ENCODE measurements at places on chromosomes 7 and 10.

- no peak for DNase-seq
These were observed 104.9 kb downstream of the SEC23IP start for GRCh38 chr10:119997429-119997828.

DNA sequence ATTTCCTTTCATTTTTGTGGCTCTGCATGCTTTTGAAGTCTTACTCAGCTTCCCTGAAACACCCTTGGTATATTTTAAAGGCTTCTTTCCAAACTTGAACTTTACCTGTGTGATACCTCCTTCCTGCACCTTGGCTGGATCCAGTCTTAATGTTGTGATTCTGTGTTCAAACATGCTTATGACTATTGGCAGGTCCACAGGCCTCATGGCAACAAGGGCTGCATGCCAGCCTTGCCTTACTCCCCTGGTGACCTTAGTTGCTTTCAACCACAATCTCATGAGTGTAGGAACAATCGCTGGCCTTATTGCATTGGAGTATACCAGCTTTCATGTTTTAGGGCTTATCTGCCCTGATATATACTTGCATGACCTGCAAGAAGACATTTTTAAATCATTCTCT lies 238.7 kb downstream of the KIF20B start:
- DNase-seq, result no peak

DNA sequence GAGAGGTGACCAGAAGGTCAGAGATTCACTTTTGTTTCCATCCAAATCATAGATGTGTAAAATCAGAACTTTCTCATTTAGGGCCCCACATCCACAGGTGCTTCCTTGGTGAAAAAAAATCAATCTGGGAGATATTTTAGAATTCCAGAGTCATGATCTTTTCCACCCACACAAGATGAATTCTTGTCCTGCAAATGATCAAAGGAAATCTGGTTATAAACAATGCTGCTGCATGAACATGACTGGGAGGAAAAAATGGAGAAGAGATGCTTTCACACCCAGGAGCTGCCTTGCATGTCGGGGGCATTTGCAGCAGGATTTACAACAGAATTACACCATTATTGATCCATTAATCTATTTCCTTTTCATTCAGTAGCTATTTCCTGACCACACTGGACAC lies 106.5 kb upstream of the TMEM72 start:
- DNase-seq, result no peak

GRCh38 chr7:39248041-39248691 lies 270.5 kb downstream of the POU6F2 start:
- DNase-seq, result no peak

DNA sequence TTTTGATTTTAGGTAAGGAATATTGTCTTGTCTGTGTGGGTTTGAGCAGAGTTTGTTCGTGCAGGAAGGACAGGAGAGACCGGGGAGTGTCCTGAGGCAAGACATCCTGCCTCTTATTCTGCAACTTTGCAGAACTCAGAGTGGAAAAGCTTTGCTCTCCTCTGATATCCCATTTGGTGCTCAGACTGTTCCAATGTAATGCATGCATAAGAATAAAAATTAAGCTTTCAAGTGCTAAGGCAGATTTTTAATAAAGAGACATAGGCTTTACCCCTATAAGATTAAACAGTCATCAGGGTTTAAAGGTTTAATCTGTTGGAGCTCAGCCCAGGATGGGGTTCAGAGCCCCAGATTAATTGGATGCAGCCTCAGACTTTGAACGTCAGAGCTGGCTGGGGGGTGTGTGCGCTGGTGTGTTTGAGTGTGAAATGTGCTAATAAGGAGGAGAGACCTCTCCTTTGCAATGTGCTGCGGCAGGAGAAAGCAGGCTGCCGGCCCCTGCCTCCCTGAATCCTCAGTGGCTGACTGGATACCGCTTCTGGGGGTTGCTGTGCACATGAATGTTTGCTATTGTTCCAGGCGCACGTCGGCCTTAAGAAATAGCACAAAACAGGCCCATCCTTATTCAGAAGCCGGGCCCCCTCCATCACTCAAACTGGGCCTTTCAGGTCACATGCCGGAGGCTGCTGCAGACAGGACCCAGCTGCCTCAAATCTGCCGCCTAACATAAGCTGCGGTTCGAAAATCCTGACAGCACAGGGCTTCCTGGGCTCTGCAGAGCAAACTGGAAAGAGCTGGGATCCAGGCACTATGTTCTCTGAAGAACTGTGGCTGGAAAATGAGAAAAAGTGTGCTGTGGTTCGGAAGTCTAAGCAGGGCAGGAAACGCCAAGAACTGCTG lies 84.1 kb upstream of the PRR15 start:
- no peak for DNase-seq

GRCh38 chr10:98340940-98341310 lies 72.9 kb upstream of the LOXL4 start:
- DNase-seq, result no peak

DNA sequence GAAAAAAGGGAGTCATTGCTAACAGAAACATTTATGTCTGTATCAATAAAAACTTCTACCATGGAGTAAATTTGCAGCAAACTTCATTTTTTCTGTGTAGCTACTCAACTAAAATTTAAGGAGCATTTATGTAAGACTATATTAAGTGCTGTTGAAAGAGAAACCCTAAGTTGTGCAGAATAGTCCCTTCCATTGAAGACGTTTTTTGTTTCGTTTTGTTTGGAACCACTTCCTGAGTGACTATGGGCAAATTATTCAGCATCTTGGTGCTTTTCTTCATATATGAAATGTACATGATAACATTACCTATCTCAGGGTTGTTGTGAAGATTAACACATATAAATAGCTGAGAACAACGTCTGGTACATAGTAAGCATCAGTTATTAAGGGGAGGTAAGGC lies 24.3 kb downstream of the SEM1 start:
- DNase-seq, result no peak

DNA sequence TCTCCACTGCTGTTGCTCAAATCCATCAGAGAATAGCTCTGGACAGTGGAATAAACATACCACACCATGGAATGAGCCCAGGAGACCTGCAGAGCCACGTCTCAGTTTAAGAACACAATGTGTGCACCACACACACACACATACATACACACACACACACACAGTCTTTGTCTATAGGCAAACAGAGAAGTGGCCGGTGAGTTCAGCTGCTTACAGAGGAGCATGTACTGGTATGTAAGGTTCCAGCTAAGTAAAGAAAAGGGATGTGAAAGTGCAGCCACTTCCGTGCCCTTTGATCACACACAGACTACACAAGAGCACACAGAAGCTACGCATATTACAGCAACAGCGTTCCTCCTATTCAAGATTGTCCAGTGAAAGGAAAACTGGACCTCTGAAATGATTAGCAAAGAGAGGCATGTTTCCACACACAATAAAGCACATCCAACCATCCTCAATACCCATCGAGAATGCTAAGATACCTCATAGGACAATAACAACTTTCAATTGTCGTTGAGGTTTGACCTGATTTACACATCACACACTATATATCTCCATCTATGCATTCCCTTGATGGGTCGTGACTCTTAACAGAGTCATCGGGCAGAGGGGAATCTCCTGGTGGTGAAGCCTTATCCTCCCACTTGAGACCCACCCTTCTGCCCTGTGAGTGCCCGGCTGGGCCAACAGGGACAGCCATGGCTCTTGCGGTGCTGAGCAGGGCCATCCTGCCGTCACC lies 23.6 kb downstream of the SLC35B4 start:
- DNase-seq, result no peak

- DNase-seq, result no peak
These were observed 356.4 kb downstream of the TNS3 start for GRCh38 chr7:47225387-47226131.

DNA sequence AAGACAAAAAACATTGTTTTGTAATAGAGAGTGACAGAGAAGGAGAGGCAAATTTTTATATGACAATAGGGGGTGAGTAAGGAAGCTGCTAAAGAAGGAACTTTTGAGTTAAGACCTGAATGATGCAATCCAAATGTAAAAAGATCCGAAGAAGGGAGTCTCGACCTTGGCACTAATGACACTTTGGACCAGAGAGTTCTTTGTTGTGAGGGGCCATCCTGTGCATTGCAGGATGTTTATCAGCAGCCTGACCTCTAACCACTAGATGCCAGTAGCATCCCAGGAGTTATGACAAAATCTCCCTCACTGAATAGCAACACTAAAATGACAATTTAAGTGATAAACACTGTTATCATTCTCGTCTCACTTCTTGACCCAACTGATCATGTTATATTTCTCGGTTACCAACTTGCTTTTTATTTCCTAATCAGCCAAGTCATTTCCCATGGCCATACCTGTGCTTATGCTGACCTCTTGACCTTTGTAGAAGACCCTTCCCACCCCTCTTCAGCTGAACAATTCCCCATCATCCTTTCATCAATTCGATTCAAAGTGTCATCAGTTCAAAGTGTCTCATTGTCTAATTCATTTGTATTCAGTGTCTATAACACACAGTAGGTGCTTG lies 30.0 kb downstream of the DGKI start:
- no peak for DNase-seq

DNA sequence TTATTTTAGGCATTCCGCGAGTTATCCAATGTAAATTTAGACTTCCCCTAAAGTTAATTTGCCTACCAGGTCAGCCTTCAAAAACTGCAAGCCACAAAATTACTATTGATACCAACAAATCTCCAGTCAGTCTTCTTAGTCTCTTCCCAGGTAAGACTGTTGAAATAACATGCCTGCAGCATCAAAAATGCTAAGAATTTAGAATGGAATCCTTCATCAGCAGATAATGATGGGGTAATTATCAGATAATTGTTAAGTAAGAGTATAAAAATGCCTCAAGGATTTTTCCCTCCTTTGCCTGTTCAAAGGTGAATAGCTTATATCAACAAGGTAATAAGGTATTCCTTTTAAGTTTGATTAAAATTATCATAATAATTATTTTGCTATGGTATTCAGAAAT lies 228.5 kb downstream of the BBS9 start:
- no peak for DNase-seq

DNA sequence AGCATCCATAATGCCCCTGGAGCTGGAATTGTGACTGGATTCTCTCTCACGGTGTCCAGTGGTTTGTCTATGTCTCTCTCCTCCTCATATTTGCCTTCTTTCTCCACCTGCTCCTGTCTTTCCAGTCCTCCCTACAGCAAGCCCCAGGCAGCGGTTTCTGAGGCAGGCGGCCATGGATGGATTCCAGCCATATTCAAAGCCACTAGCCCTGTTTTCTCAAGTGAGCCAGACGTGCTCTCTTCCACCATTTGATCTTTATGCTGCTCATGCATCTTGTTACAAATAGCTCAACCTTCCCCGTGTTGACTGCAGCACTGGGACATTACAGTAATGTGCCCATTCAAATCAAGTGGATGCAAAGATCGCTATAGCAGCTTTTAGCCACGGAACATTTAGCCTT lies 387.2 kb upstream of the PODXL start:
- DNase-seq, result no peak

DNA sequence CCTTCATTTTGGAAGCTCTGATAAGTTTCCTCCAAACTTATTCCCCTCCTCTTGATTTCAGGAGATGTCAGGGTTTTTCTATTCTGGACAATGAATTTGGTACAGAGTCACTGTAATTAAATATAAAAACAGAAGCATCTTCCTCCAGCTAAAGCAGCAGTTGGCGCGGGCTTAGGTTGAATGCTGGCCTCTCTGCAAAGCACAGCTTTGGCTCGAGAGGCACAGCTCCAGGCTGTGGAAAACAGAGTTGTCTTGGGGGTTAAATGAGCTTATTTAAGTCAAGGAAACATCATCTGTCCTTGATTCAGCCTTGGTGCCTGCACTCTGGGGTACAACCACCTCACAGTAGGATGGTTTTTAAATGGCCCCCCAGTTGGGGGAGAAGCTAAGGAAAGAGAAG lies 35.0 kb upstream of the PDCD4 start:
- DNase-seq, result no peak

DNA sequence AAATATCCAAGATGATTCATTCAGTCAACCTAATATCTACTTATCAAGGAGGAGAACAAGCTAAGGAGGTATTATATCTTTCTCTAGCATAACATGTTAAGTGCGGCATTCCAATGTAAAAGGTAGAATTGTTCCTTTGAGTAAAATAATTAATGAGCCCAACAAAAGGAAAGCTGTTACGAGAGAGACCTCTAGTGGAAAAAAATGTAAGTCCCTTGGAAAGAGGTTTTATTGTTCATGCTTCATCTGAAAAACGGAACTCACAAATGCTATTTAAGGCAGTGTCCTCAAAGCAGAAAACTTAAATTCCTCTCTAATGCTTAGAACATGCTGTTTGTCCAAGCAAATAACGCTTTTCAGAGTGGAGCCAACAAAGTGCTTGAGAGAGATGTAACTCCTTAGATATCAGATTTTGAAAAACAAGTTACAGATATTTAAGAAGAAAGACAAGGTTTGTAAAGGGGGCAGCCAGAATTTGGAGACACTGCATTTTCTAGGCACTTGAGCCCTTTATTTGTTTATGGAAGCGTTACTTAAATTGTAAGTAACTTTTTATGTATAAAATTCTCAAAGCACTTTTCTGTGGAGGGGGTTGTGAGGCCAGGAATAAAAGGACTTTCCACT lies 119.9 kb downstream of the TFEC start:
- DNase-seq, result peak; percentile 24

GRCh38 chr10:132593389-132593788 lies 55.8 kb downstream of the INPP5A start:
- DNase-seq, result no peak

All from DMS 273 treated with DMSO at 0.1 percent for 48 hours (cell line).